ENCODE measurements at places on chromosomes 1 and 21.

DNA sequence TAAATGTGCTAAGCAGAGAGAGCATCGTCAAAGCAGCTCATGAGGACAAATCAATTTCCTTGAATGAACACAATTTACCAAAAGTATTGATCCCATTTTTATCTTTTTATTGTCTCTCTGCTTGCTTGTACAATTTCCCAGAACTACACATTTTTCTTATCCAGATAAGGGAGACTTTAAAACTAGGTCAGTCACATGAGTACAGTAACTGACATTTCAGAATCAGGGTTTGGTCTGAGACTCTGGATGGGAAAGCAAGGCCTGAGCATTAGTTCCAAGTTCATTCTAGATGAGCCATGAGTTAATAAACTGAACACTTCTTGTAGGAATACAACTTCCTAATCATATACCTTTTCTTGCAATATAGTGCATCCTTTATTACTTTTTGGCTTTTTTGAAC lies 11.5 kb upstream of the DENND2D start:
- no peak for DNase-seq

DNA sequence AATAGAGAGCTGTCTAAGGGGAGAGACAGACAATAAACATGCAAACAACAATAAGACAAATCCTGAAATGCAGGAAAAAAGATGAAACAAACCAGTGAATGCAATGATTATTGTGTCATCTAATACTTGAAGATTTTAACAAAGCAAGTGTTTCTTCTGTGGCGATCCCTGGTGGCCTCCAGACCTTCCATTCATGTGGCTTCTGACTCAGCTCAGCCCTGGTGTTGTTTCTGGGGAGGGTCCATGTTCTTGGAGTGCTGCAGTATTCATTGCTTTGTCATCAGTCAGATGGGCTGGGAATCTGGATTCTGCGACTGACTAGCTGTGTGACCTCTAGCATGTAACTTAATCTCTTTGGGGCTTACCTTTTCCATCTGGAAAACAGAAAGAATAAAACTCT lies 1.5 kb upstream of the C2CD4D start:
- no peak for DNase-seq

DNA sequence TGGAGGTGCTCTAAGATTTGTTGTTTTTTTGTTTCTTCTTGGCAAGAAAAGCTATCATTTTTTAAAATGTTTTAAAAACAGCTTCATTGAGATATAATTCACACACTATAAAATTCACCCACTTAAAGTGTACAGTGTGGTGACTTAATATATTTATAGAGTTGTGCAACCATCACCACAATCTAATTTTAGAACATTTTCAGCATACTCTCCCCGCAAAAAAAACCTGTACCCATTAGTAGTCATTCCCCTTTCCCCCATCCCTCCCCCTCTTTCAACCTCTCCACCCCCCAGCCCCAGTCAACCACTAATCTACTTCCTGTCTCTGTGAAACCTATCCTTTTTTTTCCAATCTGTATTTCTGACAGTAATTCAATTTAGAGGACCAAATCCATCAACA lies 30.6 kb downstream of the ZC3H11B start:
- no peak for DNase-seq

DNA sequence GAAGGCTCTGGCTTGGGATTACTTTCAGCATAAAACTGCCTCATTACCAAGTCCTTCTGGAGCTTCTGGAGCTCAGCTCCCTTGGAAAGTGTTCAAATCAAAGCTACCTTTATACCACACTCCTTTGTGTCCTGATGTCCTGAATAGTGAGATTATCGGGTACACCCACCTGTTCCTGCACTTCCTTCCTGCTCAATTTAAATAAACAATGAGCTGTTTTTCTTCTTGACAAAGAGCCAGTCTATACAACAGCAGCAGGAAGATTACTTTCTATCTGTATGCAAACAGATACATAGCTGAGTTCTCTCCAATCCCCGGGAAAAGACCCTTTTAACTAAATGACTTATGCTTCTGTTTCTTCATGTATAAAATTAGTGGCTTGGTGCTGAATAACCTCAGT lies 258.0 kb upstream of the FMN2 start:
- no peak for DNase-seq

DNA sequence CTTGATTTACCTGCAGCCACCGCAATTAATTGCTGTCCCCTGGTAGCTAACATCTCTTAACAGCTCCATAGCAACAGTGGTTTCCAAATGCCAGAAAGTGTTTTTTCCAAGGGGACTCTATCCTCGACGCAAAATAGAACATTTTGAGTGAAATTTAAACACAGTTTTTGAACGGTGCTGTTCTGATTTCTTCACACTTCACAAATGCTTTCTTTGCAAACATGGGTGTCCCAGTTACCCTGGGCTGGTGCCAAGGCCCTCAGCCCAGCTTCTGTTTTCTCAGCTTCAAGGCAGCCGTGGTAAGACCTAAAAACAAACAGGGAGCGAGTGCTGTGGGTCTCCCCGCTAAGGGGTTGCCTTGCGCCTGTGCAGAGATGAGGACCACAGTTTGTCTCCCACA lies 147.3 kb upstream of the VAMP3 start:
- DNase-seq, result peak; percentile 67

Data from posterior cingulate gyrus (tissue), 11 donors.